ENCODE measurements at places on chromosomes 6 and 20.

- DNase-seq, result no peak
These were observed 32.1 kb downstream of the SLCO4A1 start for GRCh38 chr20:62674370-62674769.

- DNase-seq, result no peak
These were observed 196.5 kb upstream of the CST7 start for GRCh38 chr20:24752612-24753011.

- DNase-seq, result no peak
These were observed 1155.3 kb upstream of the GJE1 start for GRCh38 chr6:140977403-140977802.

DNA sequence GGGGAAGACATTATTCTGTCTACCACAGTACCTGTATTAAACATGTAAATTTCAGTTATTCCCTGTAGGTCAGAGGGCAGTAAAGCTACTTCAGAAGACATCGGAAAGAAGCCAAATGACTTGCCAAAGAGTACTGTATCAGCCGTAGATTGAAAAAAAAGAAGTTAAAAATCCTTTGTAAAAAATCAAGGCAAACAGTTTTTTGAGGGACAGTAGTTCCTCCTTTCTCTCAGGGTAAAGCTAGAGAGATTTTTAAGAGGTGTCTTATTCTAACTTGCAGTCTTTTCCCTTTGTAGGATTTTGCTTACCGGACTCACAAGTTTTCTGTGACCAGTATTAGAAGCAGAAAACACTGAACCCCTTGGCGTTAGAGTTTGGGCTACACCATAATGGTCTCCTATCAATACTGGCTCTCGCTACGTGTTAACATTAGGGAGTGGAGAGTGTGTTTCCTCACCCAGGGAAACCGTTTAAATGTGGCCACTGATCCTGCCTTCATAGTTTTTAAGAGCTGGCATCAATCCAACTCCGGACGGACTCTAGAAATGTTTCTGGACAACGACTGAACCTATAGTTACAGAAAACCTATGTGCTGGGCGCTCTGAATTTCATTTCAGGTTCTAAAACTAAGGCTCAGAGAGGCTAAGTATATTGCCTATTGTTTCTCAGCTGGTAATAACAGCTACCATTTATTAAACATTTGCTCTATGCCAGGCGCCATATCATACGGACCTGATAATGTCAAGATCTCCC, 1.3 kb upstream of the ASXL1 start:
- DNase-seq, result no peak

- DNase-seq, result no peak
These were observed 101.1 kb downstream of the SMLR1 start for GRCh38 chr6:130928158-130928912.

DNA sequence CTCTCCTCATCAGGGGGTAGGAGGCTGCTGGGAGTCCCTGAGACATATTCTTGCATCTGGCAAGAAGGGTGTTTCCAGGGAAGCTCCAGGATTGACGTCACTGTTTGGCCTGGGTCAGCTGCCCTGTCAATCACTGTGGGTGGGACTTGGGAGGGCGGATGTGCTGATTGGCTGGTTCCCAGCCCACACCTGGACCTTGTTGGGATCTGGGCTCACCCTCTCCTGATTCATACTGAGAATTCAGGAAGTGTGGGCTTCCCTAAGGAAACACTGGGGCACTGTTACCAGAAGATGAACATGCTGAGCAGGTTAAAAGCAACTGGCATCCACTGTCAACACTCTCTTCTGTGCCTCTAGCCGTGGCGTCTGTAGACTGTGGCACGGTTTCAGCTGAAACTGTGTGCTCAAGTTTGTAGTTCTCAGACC, 36.5 kb downstream of the CDH26 start:
- peak; percentile 26 for DNase-seq

Measured in transverse colon (tissue), 4 donors.